ENCODE measurements at places on chromosomes 2 and 18.

DNA sequence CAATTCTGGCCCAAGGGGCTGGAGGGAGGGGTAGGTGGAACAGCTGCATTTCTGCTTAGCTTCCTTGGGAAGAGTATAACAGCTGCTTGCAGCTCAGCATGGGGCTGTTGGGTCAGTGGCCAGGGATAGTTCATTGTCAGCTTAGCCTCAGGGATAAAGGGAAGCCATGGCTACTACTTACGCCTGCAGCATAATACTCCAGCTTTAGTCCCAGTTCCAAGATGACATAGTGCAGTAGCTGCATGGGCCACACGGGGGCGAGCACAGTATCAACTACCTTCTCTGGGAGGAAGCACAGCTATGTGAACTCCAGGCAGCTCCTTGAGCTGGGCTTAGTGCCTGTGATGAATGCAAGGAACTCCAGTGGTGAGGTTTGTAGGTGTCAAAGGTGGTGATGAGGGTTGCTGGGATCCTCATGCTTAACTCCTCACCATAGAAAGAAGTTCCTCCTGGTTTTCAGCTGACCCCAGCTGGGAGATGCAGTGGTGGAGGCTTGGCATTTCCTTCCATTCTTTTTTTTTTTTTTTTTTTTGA is 35.4 kb upstream of the RHOB start:
- H3K27me3 ChIP-seq, result no peaks in the 10 kb centered on the region
- no peaks in the 10 kb centered on the region for H3K4me1 ChIP-seq
- no peak overlapping the region for H3K27ac ChIP-seq
- DNase-seq, result peak; percentile 86
- H3K36me3 ChIP-seq, result no peaks in the 10 kb centered on the region

DNA sequence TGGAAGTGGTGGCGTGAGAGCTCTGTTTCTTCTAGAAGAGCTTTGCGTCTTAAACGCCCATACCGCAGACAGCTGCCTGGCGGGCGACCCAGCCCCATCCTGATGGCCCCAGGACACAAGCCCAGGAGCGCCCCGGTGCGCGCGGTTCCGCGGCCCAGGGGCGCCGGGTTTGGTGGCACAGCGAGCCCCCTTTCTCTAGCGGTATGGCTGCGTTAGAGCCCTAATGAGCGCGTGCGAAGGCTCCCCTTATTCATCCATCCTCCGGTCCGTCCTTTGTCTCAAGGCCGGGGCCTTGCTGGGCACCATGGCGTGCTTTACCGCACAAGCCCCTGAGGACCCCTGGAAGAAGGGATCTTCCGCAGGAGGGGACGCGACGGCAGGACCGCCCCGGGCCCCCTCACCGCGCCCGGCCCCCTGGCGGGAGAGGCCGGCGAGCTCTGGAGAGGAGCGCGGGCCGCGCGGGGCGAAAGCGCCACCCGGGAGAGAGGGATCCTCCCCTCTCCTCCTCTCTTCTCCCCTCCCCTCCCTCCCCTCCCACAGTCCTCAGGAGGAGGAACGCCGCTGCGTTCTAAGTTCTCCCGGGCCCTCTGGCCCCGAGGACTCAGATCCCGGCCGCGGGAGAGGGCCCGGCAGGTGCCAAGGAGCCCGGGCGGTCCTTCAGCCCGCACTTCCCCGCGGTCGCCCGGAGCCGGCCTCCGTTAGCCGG is 626 bp upstream of the SLC1A4 start:
- H3K27me3 ChIP-seq, result no peaks in the 10 kb centered on the region
- no peaks in the 10 kb centered on the region for H3K36me3 ChIP-seq
- DNase-seq, result peak; percentile 90
- H3K27ac ChIP-seq, result peak overlapping the region; percentile 94

- DNase-seq, result no peak
- H3K4me3 ChIP-seq, result no peak overlapping the region
- H3K36me3 ChIP-seq, result no peaks in the 10 kb centered on the region
- no peaks in the 10 kb centered on the region for H3K27me3 ChIP-seq
- no peak overlapping the region for H3K27ac ChIP-seq
Measured at GRCh38 chr2:191030521-191031154, 16.7 kb upstream of the STAT1 start.

- no peaks in the 10 kb centered on the region for H3K4me1 ChIP-seq
- H3K4me3 ChIP-seq, result no peak overlapping the region
- H3K27ac ChIP-seq, result no peak overlapping the region
- DNase-seq, result no peak
Measured at GRCh38 chr18:72086421-72086820, 457.7 kb downstream of the CBLN2 start.

DNA sequence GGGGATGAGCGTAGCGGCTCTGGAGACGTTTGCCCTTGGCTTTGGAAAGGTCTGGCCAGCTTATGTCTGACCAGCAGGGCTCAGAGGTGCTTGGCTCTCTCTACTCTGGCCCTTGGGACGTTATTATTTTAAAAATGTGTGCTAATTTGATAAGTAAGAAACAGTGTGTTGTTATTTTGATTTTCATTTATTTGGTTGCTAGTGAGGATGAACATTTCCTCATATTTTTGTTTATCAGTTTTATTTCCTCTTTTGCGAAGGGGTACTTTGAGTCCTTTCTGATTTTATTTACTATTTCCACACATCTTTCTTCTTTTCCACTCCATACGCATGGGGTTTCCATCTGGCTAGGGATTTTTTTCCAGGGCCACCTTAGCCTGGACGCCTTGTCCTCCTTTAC is 11.4 kb downstream of the CXCR4 start:
- no peaks in the 10 kb centered on the region for H3K27me3 ChIP-seq
- H3K4me3 ChIP-seq, result no peak overlapping the region
- no peak overlapping the region for H3K27ac ChIP-seq
- H3K4me1 ChIP-seq, result peaks cover 17% of the 10 kb centered on the region

DNA sequence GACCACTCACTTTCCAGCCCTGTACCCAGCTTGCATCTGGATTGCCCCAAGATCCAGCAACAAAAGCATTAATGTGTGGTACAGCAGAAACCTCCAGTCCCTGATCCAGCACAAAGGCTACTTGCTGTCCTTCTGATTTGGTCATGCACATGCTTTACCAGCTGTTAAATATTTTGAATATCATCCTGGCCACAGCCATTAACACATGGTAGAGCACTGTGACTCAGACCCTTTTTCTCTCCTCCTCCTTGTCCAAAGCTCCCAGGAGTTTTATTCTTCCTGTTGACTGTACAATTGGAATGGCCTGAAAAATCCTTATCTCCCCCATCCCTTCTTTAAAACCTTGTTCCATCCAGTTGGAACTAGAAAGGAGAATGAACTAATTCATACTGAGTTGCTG is 419.7 kb upstream of the TNP1 start:
- no peaks in the 10 kb centered on the region for H3K4me1 ChIP-seq
- H3K27me3 ChIP-seq, result no peaks in the 10 kb centered on the region
- H3K36me3 ChIP-seq, result no peaks in the 10 kb centered on the region
- DNase-seq, result no peak
- H3K27ac ChIP-seq, result no peak overlapping the region

Data from left lung (tissue), 14 donors.